NAMALWA (cell line): ENCODE measurements at places on chromosomes 1 and 21.

DNA sequence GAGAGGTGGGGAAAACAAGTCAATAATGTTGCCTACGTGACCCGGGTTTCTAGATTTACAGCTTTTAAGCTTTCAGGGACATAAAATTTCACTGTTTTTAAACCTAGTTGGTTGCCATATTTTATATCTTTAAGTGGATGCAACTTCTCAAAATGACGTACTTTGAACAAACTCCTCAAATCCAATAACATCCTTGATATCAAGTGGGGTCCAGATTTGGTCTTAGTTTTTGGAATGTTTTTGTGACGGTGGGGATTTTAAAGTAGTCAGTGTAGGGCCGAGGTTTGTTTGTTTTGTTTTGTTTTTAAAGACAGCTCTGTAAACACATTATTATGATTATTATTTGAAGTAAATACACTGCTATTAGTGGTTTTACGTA, 453 bp downstream of the CDKN2C start:
- DNase-seq: no peak

DNA sequence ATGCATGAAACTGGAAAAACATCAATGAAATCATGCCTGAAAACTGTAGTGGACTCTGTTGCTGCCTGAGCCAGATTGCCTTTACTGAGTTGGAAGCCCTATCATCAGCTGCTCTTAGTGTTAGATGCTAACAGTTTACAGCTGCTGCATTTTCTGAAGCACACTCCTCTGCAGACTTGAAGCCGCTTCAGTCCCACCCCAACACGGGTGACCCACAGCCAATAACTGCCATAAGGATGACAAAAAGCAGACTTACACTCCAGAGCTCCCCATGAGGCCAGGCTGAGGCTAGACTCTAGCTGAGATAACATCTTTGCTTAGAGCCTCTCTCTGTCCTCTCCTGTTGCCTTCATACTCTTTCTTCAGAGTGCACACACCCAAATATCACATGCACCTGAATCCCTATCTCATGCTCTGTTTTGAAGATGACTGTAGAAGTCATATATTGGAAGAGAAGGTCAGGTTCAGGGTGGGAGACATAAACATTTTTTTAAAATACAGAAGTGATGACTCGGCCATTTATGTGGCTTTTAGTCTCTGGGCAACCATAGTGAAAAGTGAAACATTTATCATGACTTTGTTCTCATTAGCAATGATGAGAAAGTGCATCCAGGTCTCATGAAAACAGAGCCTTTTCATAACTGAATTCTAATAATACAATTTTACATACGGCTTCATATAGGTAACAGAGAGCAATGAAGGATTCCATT, 161.0 kb downstream of the KCNK2 start:
- no peak for DNase-seq

- DNase-seq: no peak
Measured at GRCh38 chr1:84506729-84507453, 510 bp upstream of the GNG5 start.

GRCh38 chr1:225389843-225390242, 38.0 kb downstream of the LBR start:
- no peak for DNase-seq

- DNase-seq: no peak
Measured at GRCh38 chr21:34198231-34199120, 125.1 kb downstream of the MRPS6 start.

DNA sequence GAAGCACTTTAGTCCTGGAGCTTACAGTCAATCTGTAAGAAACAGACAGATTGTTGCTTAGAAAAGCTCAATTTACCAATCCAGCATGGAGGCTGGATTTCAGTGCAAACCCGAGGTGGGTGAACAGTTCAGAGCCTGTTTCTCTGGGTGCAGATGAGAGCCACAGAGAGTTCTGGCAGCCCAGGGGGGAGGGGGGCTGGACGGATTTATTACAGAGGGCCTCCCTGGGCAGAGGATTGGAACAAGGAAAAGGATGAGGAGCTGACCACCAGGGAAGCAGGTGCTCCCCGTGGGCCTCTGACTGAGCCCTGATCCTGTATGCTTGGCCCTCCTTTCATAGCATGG, 38.0 kb upstream of the EPS8L3 start:
- no peak for DNase-seq

GRCh38 chr21:42086969-42087368, 15.9 kb downstream of the UMODL1 start:
- DNase-seq: peak; percentile 24

DNA sequence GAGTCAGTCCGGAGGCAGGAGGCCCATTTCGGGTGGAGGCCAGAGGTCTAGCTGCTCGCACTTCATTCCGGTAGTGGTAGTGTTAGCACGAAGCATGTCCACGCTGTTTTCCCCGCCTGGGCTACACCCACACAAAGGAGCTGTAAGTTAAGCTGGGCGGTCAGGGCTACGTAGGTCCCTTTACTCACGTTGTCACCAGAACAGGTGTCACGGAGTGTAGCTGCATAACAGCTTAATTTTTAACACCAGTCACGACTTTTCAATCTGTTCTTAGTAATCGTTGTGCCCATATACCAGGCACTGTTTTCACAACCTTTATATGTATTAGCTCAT, 15.6 kb downstream of the HLX start:
- no peak for DNase-seq

- DNase-seq: no peak
Measured at GRCh38 chr1:207857447-207857846, 53.5 kb downstream of the CD34 start.

- DNase-seq: no peak
Measured at GRCh38 chr1:116739371-116740012, 14.7 kb upstream of the CD2 start.

DNA sequence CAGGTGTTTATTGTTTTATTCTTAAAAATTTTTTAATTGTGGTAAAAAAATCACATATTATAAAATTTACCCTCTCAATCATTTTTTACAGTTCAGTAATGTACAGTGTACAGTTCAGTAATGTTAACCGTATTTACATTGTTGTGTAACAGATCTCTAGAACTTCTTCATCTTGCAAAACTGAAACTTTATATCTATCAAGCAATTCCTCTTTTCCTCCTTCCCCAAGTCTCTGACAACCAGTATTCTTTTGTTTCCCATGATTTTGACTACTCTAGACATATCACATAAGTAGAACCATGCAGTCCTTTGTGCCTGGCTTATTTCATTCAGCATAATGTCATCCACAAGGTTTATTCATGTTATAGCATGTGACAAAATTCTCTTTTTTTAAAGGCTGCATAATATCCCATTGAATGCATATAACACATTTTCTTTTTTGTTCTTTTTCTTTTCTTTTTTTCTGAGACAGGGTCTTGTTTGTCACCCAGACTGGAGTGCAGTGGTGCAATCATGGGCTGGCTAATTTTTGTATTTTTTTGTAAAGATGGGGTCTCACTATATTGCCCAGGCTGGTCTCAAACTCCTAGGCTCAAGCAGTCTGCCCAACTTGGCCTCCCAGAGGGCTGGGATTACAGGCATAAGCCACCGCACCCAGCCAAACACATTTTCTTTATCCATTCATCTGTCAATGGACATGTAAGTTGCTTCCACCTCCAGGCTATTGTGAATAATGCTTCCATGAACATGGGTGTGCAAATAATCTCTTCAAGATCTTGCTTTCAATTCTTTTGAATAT, 17.2 kb upstream of the RCSD1 start:
- DNase-seq: no peak

- peak; percentile 22 for DNase-seq
Measured at GRCh38 chr21:44836666-44837471, 19.0 kb upstream of the SUMO3 start.

DNA sequence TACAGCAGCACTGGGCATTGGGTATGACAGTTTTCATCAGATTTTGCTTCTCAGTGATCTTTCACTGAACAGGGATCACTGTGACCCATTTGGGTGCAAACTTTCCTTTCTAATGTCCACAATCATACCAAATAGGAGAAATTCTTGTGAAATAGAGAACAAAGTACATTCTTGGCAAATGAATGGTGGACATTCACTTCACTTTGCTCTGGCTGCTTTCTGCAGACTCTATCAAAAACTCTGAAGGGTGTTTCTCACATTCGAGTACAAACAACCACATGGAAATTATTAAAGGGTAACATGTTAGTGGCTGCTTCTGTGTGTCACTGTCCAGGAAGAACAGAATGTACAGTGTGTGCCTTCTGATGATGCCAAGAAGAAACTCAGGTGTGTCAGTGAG, 61.9 kb upstream of the ADAM30 start:
- DNase-seq: no peak

DNA sequence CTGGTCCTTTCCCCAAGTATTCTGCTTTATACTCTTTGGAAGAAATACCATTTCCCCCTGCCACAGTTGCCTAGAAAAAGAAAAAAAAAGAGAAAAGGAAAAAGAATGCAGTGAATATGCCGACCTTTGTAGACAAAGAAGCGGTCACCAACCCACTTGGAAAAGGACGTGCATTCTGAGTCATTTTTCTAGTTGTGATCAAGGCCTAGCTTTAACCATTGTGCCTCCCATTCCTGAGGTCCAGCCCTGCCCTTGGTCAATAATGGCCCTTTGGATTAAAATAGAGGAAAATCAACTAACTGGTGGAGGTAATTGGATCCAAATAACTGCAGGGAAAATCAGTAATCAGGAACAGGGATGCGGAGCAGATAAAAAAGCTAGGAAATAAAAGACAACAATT, 24.8 kb downstream of the S1PR1 start:
- no peak for DNase-seq

- peak; percentile 41 for DNase-seq
Measured at GRCh38 chr1:76302711-76303339, 228.3 kb downstream of the ST6GALNAC3 start.

- DNase-seq: no peak
Measured at GRCh38 chr21:17709266-17709611, 96.5 kb upstream of the BTG3 start.

DNA sequence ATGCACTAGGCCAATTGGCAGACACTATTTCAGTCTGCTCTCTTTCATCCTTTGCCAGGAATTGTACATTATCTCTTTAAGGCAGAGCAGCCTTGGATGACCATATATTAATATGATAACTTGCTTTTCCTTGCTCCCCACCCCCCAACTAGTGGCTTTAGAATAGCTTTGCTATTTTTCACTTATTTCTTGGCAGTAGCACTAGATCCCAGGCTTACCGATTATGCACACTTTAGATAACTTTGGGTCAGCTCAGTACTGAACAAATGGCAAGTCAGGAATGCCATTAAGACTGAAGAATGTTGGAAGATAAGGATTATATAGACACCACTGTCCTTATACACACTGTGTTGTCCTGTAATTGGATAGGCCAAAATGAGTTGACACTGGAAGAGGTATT, 146.4 kb downstream of the FGGY start:
- DNase-seq: no peak

DNA sequence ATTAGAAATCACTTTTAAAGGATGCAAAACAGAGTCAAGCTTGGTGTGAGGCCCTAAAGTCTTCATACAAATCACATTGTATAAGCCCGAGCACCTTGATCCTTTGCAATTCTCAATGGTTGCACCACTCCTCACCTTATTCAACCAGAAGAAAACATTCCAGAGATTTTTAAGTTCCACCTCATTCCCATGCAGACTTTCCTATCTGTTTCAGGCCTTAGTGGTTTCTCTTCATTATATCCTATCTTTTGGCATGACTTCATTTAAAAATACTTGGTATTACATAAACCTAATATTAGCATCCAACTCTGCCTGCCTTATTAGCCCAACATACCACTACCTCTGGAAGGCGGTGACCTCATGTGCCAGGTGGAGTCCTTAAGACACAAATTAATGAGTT, 9.3 kb upstream of the GREM2 start:
- DNase-seq: no peak

GRCh38 chr21:37463083-37463801, 96.7 kb downstream of the DYRK1A start:
- DNase-seq: peak; percentile 62

DNA sequence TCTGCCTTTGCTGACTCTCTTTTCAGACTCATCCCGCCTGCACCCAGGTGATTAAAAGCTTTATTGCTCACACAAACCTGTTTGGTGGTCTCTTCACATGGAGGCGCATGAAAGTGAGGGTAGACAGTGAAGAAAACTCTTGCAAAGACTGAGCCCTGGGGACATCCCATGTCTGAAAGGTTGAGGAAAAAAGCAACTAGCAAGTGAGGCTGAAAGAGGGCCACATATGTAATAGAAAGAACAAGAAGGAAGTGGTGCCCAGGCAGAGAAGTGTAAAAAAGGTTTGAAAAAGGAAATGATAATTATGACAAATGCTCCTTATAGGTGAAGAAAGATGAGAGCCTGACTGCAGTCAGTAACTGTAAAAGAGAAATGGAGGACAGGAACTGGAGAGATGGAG, 115.9 kb upstream of the NEK7 start:
- no peak for DNase-seq
